ENCODE measurements at places on chromosomes 6 and 20.

DNA sequence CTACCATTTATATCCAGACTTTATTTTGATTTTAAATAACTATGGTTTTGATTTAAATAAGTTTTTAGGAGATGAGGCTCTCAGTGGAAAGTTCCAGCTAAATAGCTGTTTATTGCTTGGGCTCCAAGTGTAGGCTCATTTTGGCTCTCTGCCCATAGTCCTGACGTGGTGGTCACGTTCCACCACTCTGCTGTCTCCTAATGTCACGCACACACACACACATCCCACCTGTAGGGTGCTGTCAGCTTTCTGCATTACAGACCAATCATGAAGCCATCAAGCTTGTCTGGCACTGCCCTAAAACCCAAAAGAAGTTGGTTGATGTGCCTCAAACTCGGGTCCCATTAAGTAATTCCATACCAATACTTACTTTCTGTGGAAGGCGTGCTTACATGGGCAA, 45.4 kb downstream of the PANK2 start:
- DNase-seq: no peak

DNA sequence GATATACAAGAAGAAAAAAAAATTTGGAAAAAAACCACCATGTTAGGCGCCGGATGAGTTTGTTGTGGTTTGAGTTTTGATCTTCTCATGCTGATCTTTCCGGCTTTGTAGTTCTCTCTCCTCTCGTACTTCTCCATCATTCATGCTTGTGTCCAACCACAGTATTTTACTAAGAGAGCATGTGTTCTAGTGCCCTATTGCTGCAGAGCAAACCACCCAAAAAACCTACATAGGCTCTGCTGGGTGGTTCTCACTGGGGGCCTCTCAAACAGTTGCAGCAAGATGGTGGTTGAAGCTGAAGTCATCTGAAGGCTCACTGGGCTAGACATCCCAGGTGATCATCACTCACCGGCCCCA, 404.2 kb downstream of the PLCB1 start:
- no peak for DNase-seq

DNA sequence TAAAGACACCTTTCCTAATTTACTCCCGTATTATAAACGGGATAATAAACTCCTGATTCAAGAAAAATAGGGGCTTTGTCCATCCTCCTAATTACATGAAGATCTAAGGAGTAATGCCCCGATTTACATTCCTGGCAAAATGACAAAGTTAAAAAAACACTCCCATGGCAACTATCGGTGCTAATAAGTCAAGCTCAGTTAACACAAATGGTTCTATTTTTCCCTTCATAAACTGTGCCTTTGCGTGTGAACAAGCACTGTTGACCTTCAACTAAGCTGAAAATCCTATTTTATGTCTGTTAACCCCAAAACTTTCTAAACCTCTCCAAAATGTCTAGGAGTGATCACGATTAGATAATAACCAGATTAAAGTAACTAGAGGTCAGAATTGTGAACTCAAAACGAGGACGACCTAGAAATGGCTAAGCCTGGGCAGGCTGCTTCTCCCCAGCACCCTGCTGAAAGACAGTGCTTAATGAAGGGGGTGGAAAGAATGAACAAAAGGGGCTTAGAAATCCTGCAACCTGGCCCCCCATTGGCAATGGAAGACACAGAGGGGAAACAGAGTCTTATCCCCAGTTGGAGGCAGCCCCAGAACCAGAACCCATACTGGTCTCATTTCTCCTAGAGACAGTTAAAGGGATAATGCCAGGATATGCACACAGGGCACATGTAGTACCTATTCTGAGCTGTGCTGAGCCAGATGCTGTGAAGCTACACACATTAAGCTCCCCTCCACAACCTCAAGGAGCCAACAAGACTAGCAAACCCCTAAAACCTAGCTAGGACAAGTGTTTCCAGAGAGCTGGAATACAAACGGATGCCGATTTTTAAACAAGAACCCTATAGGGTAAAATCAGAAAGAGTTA, 23.0 kb downstream of the SLC23A2 start:
- DNase-seq: no peak

DNA sequence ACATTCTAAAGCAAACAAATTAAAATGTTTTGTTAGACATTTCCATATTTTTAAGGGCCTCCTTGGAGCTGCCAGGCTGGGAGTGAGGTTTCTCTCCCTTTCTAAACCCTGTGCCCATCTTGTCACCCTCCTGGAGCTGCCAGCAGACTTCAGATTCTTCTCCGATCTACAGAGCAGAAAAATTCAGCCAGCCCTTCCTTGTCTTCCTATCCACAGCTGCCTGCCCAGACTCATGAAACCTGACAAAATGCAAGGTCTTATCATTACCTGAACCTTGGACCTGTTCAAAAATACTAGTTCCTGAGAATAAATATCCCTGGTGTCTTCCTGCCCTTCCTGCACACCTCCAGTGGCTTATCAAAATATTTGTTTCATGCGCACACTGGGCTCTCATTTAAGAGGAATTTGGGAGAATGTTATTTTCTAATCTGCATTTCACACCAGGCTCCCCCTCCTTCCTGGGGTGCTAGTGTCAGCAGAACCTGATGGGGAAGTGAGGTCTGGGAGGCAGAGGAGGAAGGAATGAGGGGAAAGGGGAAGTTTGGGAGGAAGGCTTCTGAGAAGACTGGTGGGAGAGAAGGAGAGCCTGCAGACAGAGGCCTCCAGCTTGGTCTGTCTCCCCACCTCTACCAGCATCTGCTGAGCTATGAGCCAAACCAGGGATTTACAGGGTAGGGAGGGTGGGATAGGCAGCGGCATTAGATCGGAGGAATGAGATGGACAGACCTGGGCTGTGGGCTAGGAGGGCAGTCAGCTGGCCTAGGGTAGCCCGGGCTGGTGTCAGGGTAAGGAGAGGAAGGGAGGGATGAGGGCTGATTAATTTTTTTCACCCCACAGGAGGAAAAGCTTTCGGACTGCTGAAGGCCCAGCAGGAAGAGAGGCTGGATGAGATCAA, at the start of gene AIF1:
Gene AIF1 (plus strand): TSS at position 551 of the 895 bp plus-strand sequence. CDS start 96 bp downstream, at position 647.
- no peak for DNase-seq

GRCh38 chr6:35436071-35436857, 15.9 kb upstream of the FANCE start:
- no peak for DNase-seq
